Epithelial cell of alveolus of lung (primary cell): ENCODE measurements at places on chromosomes 12 and 14. TPM values are rescaled to one million over a fixed set of nuclear protein-coding genes. Genes with fewer than 3 reads are reported as not detected.

Gene KRT6B
- 1.0 TPM in 1 of 2 replicates, not detected in the other for total RNA-seq

Gene KRT79
- total RNA-seq: not detected in 2 replicates

Gene PRPH
- total RNA-seq: not detected in 2 replicates

Gene LRRC43
- total RNA-seq: 0.13 and 0.16 TPM in 2 replicates

Gene KRT83
- not detected in 2 replicates for total RNA-seq

Gene PMEL
- 1.7 and 18.7 TPM in 2 replicates for total RNA-seq

Gene SPRYD3
- 9.3 and 25.7 TPM in 2 replicates for total RNA-seq

Gene CNTN1
- total RNA-seq: 1.7 TPM in 1 of 2 replicates, not detected in the other

Gene ACTR6
- 19.9 and 37.4 TPM in 2 replicates for total RNA-seq

Gene FOXG1
- total RNA-seq: under 0.01 TPM in 1 of 2 replicates, not detected in the other

Gene TTC6
- total RNA-seq: 0.13 TPM in 1 of 2 replicates, not detected in the other

Gene HNF1A
- total RNA-seq: not detected in 2 replicates

Gene CYP27B1
- 0.26 and 0.32 TPM in 2 replicates for total RNA-seq

Gene EFS
- 21.6 and 34.2 TPM in 2 replicates for total RNA-seq

Gene ASCL1
- total RNA-seq: not detected in 2 replicates

Gene RTL1
- not detected in 2 replicates for total RNA-seq

Gene AKAP5
- total RNA-seq: 0.08 and 0.26 TPM in 2 replicates

Gene LTB4R
- total RNA-seq: 0.91 and 2.1 TPM in 2 replicates

Gene TMEM63C
- total RNA-seq: 0.65 TPM in 1 of 2 replicates, not detected in the other

Gene RCOR1
- total RNA-seq: 11.6 and 13.1 TPM in 2 replicates

Gene ELK3
- total RNA-seq: 39.2 and 49.3 TPM in 2 replicates

Gene ATP2A2
- 97.0 and 162 TPM in 2 replicates for total RNA-seq

Gene CEBPE
- not detected in 2 replicates for total RNA-seq

Gene OASL
- total RNA-seq: 0.08 and 1.6 TPM in 2 replicates

Gene TMEM229B
- not detected in 2 replicates for total RNA-seq

Gene LIN7A
- total RNA-seq: 7.5 and 15.6 TPM in 2 replicates

Gene IL22
- total RNA-seq: not detected in 2 replicates

Gene SLC6A12
- total RNA-seq: not detected in 2 replicates

Gene IL31
- total RNA-seq: not detected in 2 replicates

Gene ESYT1
- 81.4 and 171 TPM in 2 replicates for total RNA-seq

Gene FGF6
- not detected in 2 replicates for total RNA-seq

Gene CD163L1
- 0.16 and 0.26 TPM in 2 replicates for total RNA-seq

Gene SAMD15
- 0.39 and 0.48 TPM in 2 replicates for total RNA-seq

Gene BEGAIN
- 0.08 and 4.0 TPM in 2 replicates for total RNA-seq

Gene ABHD12B
- not detected in 2 replicates for total RNA-seq

Gene FOXA1
- total RNA-seq: 2.1 and 2.7 TPM in 2 replicates

Gene PITPNM2
- total RNA-seq: 2.5 and 13.9 TPM in 2 replicates

Gene CLEC7A
- under 0.01 TPM in 1 of 2 replicates, not detected in the other for total RNA-seq

Gene RFX4
- not detected in 2 replicates for total RNA-seq

Gene NFE2
- total RNA-seq: not detected in 2 replicates

Gene GRIN2B
- total RNA-seq: not detected in 2 replicates

Gene SDR9C7
- 0.08 TPM in 1 of 2 replicates, not detected in the other for total RNA-seq

Gene ATF7IP
- total RNA-seq: 16.5 and 35.9 TPM in 2 replicates

Gene TDRD9
- 0.26 TPM in 1 of 2 replicates, not detected in the other for total RNA-seq

Gene SCNN1A
- 1.3 and 5.2 TPM in 2 replicates for total RNA-seq

Gene ANKRD33
- 0.13 and 0.24 TPM in 2 replicates for total RNA-seq

Gene SAMD4A
- total RNA-seq: 8.3 and 12.1 TPM in 2 replicates

Gene TMEM253
- total RNA-seq: not detected in 2 replicates

Gene EDDM3A
- total RNA-seq: not detected in 2 replicates

Gene KRT5
- total RNA-seq: 2.0 and 4.1 TPM in 2 replicates

Gene ESRRB
- not detected in 2 replicates for total RNA-seq

Gene LRRC10
- total RNA-seq: not detected in 2 replicates

Gene TAS2R13
- under 0.01 and 2.8 TPM in 2 replicates for total RNA-seq

Gene PTPRR
- not detected in 2 replicates for total RNA-seq
